Bladder microvascular endothelial cell (primary cell): ENCODE measurements at places on chromosomes 4 and X. TPM values are rescaled to one million over a fixed set of nuclear protein-coding genes. Genes with fewer than 3 reads are reported as not detected.

Gene SH3RF1
- 7.0 and 11.1 TPM in 2 replicates for total RNA-seq

Gene ZNF157
- total RNA-seq, result 0.06 TPM in 1 of 2 replicates, not detected in the other

Gene RPA4
- 1.3 and 4.7 TPM in 2 replicates for total RNA-seq

Gene SERTM2
- not detected in 2 replicates for total RNA-seq

Gene COL25A1
- 0.16 and 6.4 TPM in 2 replicates for total RNA-seq

Gene PAGE1
- not detected in 2 replicates for total RNA-seq

Gene FGF5
- 0.16 and 0.25 TPM in 2 replicates for total RNA-seq

Gene CENPVL2
- not detected in 2 replicates for total RNA-seq

Gene PF4V1
- 0.25 TPM in 1 of 2 replicates, not detected in the other for total RNA-seq

Gene UGT2B7
- total RNA-seq, result not detected in 2 replicates

Gene STATH
- not detected in 2 replicates for total RNA-seq

Gene UVSSA
- total RNA-seq, result 3.4 and 6.0 TPM in 2 replicates

Gene CXCL3
- 0.16 and 1.1 TPM in 2 replicates for total RNA-seq

Gene VEGFD
- 0.16 and 0.44 TPM in 2 replicates for total RNA-seq

Gene LIN54
- total RNA-seq, result 7.8 and 12.8 TPM in 2 replicates

Gene ADH1A
- total RNA-seq, result not detected in 2 replicates

Gene AMOT
- 0.97 and 5.0 TPM in 2 replicates for total RNA-seq

Gene HELT
- total RNA-seq, result not detected in 2 replicates

Gene RHOXF1
- total RNA-seq, result not detected in 2 replicates

Gene PCDH11X
- not detected in 2 replicates for total RNA-seq

Gene LINC00632
- 0.49 and 0.57 TPM in 2 replicates for total RNA-seq

Gene ACE2
- total RNA-seq, result not detected in 2 replicates

Gene DSPP
- total RNA-seq, result not detected in 2 replicates

Gene TIMM8A
- total RNA-seq, result 2.6 and 3.9 TPM in 2 replicates

Gene MAGEA4
- not detected in 2 replicates for total RNA-seq

Gene GPC3
- total RNA-seq, result not detected in 2 replicates

Gene SOWAHB
- total RNA-seq, result not detected in 2 replicates
